SJSA1 (cell line): ENCODE measurements at places on chromosomes 11 and 22. TPM values are rescaled to one million over a fixed set of nuclear protein-coding genes. Genes with fewer than 3 reads are reported as not detected.

OVOL1 gene
- total RNA-seq = not detected in 2 replicates

- H3K4me3 ChIP-seq = no peak overlapping the region
- H3K27ac ChIP-seq = no peak overlapping the region
- H3K4me1 ChIP-seq = peaks cover 19% of the 10 kb centered on the region
- H3K36me3 ChIP-seq = peaks cover 20% of the 10 kb centered on the region
- H3K27me3 ChIP-seq = no peaks in the 10 kb centered on the region
- no peak for DNase-seq
Observed at GRCh38 chr11:65958774-65959420, 2.6 kb upstream of the SART1 start.

DNA sequence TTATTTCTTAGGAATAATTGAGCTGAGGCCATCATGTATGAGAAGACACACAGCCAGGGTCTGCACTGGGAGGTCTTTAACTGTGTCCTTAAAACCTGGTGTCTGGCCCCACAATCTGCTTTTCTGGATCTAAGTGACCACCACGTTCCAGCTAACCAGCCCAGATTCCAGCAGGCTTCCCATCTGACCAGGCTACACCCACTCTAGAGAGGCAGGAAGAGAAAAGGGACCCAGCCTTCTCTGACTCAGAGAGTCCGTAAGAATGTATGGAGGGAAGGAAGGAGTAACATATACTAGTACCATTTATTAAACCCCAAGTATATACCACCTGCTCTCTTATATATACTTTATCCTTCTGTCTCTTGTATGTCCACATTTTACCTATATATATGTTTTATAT is 80.1 kb downstream of the LDLRAD3 start:
- H3K4me3 ChIP-seq = no peak overlapping the region
- H3K36me3 ChIP-seq = no peaks in the 10 kb centered on the region

DNA sequence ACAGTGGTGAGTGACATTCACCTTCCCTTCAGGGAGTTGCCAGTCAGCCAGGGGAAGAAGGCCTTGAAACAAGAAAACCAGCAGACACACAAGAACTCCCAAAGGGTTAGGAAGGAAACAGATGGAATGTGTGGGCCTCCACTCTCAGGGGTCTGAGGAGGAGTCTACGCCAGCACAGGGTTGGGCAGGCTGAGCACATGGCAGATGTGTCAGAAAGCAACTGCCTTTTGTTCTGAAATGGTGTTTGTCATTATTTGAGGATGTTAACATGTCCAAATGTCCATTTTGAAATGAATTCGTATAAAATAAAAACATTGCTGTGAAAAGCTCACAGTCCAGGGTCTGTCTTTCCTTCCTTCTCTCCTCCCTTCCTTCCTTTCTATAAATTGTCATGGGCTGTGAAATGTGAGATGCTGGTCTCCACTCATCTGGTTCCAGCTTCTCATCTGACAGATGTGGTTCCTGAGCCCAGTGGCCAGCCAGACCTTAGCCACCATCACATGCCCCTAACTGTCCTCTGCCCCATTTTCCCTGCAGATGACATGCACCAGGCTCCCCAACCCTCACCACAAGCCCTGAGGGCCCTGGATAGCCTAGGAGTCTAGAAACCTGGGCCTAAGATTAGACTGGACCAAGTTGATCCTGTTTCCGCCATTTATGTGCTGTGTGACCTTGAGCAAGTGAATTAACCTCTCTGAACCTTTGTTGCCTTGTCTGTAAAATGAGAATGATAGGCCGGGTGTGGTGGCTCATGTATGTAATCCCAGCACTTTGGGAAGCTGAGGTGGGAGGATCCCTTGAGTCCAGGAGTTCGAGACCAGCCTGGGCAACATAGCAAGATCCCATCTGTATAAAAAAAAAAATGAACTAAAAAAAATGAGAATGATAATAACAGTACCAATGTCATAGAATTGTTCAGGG is 56.2 kb upstream of the CRYBB3 start:
- DNase-seq = no peak
- no peaks in the 10 kb centered on the region for H3K27me3 ChIP-seq
- H3K4me1 ChIP-seq = no peaks in the 10 kb centered on the region
- H3K4me3 ChIP-seq = no peak overlapping the region
- H3K27ac ChIP-seq = no peak overlapping the region
- no peaks in the 10 kb centered on the region for H3K36me3 ChIP-seq

- H3K27me3 ChIP-seq = no peaks in the 10 kb centered on the region
- peaks cover 81% of the 10 kb centered on the region for H3K36me3 ChIP-seq
- H3K4me1 ChIP-seq = no peaks in the 10 kb centered on the region
- no peak for DNase-seq
- H3K4me3 ChIP-seq = no peak overlapping the region
- no peak overlapping the region for H3K27ac ChIP-seq
Observed at GRCh38 chr11:68518191-68518590, 57.6 kb downstream of the PPP6R3 start.

DNA sequence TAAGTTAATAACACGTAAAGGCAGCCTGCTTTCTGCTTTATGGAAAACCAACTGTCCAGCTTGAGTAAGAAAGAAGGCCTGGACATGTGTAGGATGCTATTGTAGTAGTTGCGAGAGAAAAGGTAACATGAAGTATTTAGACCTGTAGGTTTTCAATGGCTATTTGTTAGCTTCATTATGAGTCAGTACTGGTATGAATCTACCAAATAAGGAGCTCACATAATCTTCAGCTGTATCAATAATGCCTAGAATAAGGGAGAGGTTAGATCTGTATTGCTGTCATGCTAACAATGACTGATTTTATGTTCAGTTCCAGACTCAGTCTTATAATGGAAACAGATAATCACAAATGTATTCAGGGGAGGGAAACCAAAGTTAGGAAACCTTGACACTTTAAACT is 550.3 kb downstream of the CNTN5 start:
- H3K36me3 ChIP-seq = no peaks in the 10 kb centered on the region
- H3K4me3 ChIP-seq = no peak overlapping the region
- H3K27me3 ChIP-seq = no peaks in the 10 kb centered on the region
- no peaks in the 10 kb centered on the region for H3K4me1 ChIP-seq

- H3K36me3 ChIP-seq = no peaks in the 10 kb centered on the region
- no peaks in the 10 kb centered on the region for H3K27me3 ChIP-seq
- no peak overlapping the region for H3K4me3 ChIP-seq
- no peak for DNase-seq
- H3K4me1 ChIP-seq = peaks cover 11% of the 10 kb centered on the region
Observed at GRCh38 chr22:24706054-24706453, 68.5 kb downstream of the PIWIL3 start.

DNA sequence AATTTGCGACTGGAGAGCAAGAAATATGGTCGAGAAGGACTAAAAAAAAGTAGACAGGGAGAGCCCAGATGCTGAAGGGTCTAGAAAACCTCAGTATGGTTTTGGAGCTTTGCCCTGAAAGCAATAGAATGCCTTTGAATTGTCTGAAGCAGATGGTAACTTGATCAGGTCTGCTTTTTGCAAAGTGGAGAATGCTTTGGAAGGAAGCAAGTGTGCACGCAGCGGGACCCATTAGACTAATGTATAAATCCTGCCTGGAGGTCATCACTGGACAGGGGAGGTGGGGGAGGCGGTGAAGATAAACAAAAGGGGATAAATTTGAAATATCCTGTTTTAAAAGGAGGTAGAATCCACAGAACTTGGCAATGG is 757 bp upstream of the HINFP start:
- H3K4me3 ChIP-seq = peak overlapping the region; percentile 70
- DNase-seq = no peak
- no peaks in the 10 kb centered on the region for H3K27me3 ChIP-seq
- H3K36me3 ChIP-seq = no peaks in the 10 kb centered on the region
- peak overlapping the region; percentile 15; the same call in 1 of the 2 replicates for H3K27ac ChIP-seq
- peaks cover 12% of the 10 kb centered on the region for H3K4me1 ChIP-seq

GRCh38 chr11:47487421-47487820 is 38.5 kb upstream of the RAPSN start:
- no peaks in the 10 kb centered on the region for H3K4me1 ChIP-seq
- no peaks in the 10 kb centered on the region for H3K27me3 ChIP-seq
- DNase-seq = no peak

LMO2 gene
- total RNA-seq = 0.31 TPM in 1 of 2 replicates, not detected in the other

GRCh38 chr11:64263021-64263946 is 12.0 kb downstream of the PLCB3 start:
- no peak overlapping the region for H3K4me3 ChIP-seq
- peaks cover 23% of the 10 kb centered on the region for H3K4me1 ChIP-seq

SUSD2 gene
- 0.05 TPM in 1 of 2 replicates, not detected in the other for total RNA-seq
